ENCODE measurements at places on chromosomes 6 and 20.

DNA sequence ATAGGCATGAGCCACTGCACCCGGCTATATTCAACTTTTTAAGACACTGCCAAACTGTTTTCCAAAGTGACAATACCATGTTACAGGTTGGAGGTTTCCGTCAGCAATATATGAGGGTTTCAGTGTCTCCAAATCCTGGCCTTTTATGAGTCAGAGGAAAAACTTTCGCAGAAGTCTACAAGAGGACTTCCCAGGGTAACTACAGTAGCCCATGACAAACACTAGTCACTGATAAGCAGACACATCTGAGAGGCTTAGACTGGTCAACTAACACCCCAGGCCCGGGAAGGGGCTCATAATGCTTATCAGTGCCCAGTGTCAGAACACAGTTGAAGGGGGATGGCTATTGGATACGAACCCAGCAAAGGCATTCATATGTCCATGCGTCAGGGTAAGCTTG lies 85.4 kb downstream of the SOX4 start:
- no peak for DNase-seq

- no peak for DNase-seq
These were observed 3.5 kb downstream of the PIGT start for GRCh38 chr20:45419188-45420091.

DNA sequence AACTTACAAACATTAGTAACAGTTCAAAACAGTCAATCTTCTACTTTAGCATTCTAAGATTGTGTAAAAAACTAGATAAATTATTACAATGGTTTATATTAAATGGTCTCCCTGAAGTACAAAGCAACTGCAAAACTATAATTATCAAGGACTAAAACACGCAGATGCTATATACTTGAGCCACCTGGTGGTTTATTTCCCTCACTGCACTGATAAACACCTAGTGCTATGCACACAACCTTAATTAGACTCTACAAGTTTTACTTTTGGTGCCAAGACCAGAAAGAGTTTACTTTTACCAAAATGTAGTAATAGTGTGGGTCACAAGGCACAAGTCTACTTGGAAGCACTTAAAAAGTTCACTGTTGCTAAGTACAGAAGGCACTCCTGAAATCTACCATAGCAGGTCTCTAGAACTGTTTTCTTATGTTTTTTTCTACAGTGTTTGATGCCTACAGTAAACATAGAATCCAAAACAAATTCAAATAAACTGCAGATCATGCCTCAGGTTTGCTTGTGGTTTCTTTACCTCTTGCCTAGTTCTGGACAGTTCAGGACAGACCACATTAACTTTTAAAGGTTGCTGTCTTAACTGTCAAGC lies 49.2 kb downstream of the GMDS start:
- DNase-seq = peak; percentile 68

DNA sequence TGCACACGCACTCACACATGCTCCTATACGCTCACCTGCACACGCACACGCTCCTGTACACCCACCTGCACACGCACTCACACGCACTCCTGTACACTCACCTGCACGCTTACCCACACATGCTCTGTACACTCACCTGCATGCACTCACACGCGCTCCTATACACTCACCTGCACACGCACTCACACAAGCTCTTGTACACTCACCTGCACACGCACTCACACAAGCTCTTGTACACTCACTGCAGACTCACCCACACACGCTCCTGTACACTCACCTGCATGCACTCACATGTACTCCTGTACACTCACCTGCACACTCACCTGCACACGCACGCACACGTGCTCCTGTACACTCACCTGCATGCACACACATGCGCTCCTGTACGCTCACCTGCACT lies 22.0 kb upstream of the TAF4 start:
- no peak for DNase-seq

GRCh38 chr6:73983367-73983766 lies 287.4 kb downstream of the CD109 start:
- DNase-seq = no peak

DNA sequence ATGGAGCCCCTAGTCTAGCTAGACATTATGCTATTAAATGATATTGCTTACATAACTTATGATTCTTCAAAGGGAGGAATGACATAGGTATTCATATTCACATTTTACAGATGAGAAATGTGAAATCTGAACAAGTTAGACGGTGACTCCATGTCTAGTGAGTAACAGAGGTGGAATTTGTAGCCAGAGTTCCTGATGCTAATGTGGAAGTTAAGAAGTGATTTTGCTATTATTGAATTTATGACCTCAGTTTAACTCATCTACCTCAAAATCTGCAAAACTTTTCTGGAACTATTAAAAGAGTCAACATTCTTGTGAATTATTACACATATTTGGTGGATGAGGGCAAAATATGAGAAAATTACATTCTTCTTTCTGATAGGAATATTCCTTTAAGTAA lies 347.6 kb upstream of the MMS22L start:
- DNase-seq = no peak
